ENCODE measurements at places on chromosomes 5 and 9.

DNA sequence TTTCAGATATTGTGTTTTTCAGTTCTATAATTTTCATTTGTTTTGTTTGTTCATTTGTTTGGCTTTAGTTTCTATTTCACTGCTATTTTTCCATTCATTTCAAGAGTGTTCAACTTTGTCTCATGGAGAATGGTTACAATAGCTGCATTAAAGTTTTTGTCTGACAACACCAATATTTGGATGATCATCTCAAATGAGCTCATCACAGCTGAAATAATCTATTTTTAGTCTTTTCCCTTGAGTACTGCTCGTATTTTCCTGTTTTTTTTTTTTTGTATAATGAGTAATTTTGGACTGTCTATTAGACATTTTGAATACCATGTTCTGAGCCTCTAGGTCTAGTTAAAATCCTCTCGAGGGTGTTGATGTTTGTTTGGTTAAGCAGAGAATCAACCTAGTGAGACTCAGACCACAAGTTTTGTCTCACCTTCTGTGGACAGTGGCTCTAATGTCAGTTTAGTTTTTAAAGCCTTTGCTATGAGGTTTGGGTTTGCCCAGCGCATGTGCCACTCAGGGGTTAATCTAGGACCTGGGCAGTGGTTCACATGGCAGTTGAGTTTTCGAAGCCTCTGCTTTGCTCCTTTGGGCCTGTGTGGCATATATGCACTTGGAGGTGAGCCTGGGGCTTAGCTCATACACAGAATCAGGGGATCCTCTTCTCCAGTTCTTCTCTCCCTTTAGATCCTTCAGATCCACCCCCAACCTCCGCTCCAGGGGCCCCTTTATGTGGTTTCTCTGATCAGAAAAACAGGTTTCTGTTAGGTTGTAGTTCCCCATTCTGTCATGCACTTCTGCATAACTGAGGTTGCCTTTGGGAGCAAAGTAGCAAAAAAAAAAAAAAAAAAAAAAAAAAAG lies 79.8 kb downstream of the ARSB start:
- no peak for DNase-seq

DNA sequence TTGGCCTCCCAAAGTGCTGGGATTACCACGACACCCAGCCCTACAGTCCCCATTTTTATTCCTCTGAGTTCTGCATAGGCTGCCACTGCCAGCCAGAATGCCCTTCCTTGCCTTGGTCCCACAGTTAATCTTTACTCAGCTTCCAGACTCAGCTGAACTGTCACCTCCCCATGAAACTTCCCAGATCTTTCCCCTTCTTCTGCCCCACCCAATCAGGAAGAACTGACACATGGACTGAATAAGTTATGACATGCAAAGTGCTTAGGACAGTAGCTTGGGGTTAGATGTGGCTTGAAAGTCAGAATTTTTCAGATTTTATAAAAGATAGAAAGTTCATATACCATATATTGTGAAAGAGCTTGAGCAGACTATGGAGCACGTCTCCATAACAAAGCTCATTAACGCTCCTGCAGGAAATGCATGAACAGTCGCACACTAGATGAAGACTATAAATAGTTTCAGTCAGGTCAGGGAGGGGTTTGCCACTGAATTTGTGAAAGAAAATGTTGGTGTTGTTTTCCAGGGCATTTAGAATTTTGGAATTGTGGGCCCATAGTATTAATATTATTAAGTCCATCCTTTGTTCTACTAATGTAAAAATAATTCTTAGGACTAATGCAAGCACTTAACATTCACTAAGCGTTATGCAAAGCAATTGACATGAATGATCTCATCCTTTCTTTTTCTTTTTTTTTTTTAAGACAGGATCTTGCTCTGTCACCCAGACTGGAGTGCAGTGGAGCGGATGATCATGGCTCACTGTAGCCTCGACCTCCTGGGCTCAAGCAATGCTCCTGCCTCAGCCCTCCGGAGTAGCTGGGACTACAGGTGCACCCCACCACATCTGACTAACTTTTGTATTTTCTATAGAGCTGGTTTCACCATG lies 36.1 kb upstream of the DENND1A start:
- DNase-seq = no peak

GRCh38 chr9:34594177-34594576 lies 4.7 kb upstream of the CNTFR start:
- DNase-seq = no peak

- no peak for DNase-seq
These were observed 88.6 kb downstream of the JAK2 start for GRCh38 chr9:5073701-5074100.

GRCh38 chr9:83484990-83485389 lies 53.2 kb downstream of the FRMD3 start:
- DNase-seq = no peak

DNA sequence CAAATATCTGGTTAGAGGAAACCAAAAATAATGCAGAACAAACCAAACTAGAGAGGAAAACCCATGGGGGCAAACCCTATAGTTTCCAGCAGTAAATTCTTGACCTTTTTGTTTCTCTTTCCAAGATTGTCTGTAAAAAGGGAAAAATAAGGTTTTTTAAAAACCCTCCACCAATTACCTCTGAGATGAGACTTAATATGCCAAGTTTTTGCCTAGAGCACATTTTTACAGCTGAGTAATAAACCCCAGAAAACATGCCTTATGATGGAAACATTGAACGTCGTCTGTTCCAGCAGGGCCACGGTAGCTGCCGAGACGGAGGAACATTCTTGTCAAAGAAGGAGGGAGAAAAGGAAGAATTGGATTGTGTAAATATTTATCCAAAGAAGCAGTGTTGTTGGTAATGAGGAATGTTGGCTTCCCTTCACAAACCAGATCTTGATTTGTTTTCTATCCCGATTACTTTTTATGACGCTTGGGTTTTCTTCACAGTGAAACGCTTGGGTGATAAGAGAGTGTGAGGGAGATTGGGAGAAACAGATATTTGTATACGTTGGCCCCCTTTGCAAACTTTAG lies 17.3 kb upstream of the MSX2 start:
- DNase-seq = no peak

DNA sequence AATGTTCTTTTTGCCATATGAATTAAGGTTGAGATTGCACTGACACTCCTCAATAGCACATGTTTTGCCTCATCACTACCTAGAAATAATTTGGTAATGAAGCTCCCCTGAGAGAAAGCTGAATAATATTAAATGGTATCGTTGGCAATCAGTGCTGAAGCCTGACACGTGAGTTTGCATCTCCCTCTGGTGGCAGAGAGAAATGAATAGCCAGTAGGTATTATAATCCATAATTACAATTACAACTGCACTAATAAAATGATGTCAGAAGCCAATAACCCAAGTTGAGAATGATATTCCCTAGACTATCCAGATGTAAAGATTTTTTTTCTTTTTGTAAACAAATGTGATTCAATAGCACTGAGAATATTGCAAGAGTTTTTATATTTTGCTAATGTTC lies 700.3 kb downstream of the PTPRD start:
- no peak for DNase-seq

DNA sequence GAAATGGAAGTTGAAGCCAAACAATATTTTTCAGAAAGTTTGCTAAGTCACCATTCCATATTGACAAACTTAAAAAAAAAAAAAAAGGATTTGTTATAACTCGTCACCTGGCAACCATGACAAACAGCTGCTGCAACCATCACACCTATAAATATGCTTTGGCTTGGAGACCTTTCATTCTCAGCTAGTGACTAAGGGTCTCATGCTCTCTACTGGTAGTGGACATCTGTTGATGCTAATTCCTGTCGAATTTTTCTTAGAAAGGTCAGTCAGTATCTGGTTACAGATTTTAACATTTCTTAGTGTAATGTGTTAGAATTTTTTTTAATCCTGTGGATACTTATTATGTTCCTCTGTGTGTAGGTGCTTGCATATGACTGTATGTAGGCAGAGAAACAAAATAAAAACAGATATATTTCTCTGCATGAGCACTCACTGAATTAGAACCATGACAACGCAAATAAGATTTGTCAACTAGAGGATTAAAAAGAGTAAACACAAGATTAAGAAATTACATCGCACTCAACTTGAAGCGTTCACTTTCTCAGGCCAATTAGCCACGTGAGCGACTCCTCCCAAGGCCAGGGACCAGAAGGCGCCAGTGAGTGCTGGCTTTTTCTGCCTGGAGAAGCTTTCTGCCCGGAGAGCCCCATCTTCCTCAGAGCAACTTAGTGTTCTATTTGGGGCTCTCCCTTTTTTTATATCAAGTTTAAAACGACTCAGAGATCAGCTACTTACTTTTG lies 27.0 kb upstream of the ZNF622 start:
- peak; percentile 43 for DNase-seq

DNA sequence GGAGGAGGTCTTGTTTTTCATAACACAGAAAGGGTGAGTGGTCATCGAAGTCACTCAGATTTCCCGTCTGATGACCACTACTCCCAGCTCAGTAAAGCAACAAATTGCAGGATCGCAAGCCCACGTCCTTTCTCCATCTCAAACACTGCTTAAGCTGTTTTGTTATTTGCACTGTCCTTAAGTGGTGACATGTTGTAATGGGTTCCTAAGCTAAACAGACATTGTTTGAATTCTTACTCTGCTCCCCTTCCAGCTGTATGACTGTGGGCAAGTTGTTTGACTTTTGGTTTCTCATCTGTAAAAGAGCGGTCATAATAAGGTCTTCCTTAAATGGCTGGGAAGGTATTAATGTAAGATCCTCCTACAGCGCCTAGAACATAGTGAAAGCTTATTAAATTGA lies 62.8 kb upstream of the EQTN start:
- DNase-seq = no peak

- DNase-seq = no peak
These were observed 22.3 kb upstream of the TAL2 start for GRCh38 chr9:105639936-105640335.

- DNase-seq = no peak
These were observed 19.2 kb downstream of the SIL1 start for GRCh38 chr5:139178935-139179334.

DNA sequence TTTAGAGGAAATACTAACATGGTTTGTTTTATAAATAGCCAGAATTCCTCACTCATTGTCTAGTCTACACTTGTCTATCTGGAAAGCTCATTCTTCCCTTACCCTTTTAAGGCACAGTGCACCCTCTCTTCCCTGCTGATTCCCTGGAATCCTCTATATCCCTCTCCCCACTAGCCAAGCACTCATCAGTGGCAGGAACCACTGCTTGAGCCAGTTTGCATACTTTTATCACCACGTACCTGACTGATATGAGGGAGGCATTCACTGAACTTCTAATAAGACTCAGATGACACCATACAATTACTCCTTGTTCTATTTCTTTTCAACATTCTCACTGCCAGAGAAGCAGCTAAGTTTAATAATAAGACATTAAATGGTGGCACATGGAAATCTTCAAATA lies 134.9 kb downstream of the EFNA5 start:
- DNase-seq = no peak

DNA sequence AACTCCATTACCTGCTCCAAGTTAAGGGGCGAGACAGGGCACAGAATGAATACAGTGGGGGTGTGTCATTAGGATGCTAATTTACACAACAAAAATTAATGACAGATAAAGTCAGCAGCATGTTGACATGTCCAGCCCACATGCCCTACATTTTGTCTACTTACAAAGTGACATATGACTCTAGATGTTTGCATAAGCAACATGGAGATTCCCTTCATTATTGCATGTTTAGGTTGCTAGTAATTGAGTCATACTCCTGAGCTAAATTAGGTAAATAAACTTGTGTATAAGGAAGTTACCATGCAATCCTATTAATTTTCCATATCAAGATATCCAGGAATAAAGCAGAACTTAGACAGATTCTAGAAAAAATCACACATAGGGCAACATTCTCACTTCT lies 232.2 kb downstream of the PDE4D start:
- DNase-seq = no peak

- no peak for DNase-seq
These were observed 119.7 kb downstream of the FAM174A start for GRCh38 chr5:100654895-100655294.

GRCh38 chr5:130549884-130550561 lies 615.0 kb downstream of the HINT1 start:
- no peak for DNase-seq

DNA sequence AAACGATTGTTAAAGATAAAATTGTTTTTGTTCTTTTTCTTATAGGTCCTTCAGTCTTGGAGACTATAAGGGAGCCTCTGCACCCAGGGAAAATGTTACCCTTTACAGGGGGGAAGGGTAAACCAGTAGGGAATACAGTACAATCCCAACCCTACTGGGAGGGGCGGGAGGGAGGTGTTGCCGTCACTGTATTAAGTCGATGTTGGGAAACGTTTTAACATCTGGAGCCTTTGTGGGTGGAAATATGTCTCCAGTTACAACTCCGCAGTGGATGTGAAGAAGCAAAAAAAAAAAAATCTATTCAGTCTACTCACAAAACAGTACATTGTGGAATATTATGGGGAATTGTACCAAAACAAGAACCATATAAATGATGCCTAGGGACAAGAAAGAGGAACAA lies 47.2 kb upstream of the FCHO2 start:
- peak; percentile 24 for DNase-seq

DNA sequence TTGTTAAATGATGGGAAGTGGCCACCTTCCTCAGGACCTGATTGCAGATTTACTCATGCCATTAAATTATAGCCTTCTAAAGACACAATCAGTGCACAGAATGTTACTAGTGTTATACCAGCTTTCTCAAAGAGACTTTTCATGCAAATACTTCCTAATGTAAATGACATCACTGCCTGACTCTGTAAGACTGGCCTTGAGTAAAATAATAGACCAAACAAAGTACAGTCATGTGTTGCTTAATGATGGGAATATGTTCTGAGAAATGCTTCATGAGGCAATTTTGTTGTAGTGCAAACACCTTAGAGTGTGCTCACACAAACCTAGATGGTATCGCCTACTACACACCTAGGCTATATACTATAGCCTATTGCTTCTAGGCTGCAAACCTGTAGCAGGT lies 17.0 kb upstream of the C1QTNF3 start:
- DNase-seq = no peak

DNA sequence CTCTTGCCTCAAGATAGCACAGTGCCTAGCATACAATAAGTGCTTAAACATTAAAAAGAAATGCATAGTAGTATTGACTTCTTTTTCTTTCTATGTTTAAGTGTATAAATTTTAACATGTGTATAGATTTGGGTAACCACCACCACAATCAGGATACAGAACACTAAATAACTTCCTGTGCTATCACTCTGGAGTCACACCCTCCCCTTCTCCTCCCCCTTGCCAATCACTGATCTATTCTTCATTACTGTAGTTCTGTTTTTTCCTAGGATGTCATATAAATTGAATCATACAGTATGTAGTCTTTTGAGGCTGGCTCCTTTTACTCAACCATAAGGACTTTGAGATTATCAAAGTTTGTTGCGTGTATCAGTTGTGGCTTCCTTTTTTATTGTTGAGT lies 68.5 kb downstream of the OSTF1 start:
- DNase-seq = no peak

DNA sequence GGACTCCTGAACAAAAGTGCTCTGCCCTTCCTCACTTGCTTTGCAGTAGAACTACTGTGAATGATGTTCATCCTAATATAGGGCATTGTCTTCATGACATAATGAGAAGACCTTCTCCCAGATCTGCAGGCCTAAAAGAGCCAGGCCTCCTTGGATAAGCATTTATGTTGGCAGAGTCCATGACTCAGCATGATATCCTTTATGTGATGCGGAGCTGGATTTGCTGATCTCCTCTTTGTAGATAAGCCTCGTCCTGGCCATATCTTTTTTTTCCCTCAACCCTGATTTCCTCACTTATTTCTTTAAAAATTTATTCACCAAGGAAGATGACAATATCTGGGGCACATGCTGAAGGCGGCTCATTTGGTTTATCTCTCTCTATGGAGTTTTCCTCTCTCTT lies 62.4 kb upstream of the TAS2R1 start:
- DNase-seq = no peak

GRCh38 chr9:127370672-127371648 lies 26.0 kb upstream of the SLC2A8 start:
- no peak for DNase-seq
